RPMI8226 (cell line): ENCODE measurements at places on chromosomes 7 and 10.

GRCh38 chr10:5033061-5033778 is 29.6 kb upstream of the AKR1C2 start:
- no peak for DNase-seq

DNA sequence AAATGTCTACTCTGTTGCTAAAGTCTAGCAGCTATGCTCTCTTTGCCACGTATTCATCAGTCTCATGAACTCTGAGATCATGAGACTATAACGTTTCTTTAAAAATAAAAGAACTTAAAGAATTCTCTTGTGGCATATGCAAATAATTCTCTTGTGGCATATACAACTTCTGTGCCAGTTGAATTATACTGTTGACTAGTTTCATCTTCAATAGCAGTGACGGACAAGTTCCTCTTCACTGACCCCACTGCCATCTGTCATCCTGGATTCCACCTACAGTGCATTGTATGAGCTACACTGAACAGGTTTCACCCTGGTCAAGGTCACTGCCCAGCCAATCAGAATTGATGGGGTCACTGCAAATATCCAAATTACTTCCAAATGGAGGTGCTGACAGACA is 88.2 kb downstream of the CD36 start:
- no peak for DNase-seq

GRCh38 chr10:52965938-52966401 is 193.4 kb upstream of the MBL2 start:
- DNase-seq, result peak; percentile 87

DNA sequence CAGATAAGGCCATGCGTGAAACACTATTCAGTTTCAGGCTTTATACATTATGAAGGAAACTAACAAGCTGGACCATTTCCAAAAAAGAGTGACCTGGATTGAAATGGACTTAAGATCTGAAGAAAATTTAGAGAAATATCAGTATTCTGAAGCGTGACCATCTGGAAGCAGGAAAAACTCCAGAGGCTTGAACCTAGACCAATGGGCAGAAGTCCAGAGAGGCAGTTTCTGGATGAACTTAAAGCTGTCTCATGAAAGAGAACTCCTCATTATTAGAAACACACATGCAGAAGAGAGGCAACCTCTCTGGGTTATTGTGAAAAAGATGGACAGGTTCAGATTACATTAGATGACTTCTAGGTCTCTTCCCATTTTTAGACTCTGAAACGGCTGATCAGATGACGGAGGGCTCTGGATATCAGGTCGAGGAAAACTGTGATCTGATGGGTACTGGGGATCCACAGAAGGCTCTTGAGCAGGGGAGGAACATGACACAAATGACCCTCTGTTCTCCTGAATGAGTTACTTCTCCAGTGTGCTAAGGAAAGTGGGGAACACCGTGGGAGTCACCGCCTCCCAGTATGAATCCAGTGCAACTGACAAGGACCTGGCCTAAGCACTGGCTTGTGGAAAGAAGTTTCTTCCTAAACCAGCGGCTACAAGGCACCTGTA is 116.5 kb downstream of the SPDYE5 start:
- DNase-seq, result no peak

GRCh38 chr7:7943951-7944350 is 24.6 kb upstream of the GLCCI1 start:
- DNase-seq, result no peak

DNA sequence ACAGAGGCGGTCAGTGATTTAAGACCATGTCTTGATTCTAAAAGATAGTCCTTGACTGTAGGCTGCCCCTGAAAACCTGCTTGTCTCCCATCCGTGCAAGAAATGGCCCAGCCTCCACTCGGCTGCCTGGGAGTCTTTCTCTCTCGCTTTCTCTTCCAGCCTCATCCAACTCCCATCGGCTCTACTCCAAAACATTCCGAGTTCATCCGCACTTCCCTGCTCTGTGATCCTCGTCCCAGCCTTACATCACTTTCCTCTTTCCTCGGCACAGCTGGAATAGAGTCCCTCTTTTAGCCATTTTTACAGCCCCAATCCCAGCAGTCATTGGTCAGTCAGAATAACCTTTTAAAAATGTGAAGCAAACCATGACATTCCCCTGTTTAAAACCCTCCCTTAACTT is 135.1 kb downstream of the TAX1BP1 start:
- no peak for DNase-seq

- DNase-seq, result no peak
These were observed 168.8 kb upstream of the POT1 start for GRCh38 chr7:125098377-125098970.

DNA sequence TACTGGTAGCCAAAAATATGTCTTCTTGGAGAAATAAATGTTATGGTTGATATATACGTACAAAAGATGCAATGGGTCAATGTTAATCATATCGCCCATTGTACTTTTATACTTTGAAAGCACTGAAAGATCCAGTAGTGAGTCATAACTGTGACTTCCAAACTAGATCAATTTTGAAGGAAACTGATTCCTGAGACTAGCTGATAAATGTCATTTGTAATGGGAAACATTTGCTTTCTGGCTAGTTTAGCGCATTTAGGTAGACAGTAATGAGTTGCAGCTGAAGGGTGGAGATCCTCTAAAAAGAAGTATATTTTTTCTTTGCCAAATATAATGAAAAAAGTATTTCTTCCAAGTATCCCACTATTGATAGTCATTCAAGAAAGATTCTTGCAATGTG is 53.5 kb upstream of the ARHGAP21 start:
- no peak for DNase-seq

DNA sequence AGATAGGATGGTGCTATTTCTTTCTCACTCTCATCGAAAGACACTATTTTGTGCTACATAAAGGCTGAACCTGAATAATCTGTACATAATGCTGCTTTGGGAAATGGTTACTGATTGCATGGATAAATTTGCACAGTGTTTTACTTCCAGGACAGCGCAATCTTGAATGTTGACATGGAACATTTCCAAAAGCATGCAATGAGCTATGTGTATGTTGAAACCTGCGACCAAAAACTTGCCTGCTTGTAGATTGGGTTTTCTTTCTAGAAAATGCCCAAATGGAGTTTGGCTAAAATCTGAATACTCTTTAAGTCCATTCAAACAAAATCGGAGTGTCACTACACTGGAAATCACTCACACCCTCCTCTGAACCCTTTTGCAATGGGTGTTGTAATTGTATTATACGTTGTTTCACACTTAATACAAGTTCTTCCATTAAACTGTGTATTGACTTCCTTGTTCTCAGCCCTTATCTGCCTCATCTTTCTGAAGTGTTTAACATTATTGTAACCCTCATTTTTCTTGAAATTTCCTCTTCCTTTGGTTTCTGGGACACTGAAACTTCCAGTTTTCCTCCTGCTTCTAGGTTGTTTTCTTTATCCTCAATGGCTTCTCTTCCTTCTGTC is 73.7 kb upstream of the CAPZA2 start:
- DNase-seq, result no peak

DNA sequence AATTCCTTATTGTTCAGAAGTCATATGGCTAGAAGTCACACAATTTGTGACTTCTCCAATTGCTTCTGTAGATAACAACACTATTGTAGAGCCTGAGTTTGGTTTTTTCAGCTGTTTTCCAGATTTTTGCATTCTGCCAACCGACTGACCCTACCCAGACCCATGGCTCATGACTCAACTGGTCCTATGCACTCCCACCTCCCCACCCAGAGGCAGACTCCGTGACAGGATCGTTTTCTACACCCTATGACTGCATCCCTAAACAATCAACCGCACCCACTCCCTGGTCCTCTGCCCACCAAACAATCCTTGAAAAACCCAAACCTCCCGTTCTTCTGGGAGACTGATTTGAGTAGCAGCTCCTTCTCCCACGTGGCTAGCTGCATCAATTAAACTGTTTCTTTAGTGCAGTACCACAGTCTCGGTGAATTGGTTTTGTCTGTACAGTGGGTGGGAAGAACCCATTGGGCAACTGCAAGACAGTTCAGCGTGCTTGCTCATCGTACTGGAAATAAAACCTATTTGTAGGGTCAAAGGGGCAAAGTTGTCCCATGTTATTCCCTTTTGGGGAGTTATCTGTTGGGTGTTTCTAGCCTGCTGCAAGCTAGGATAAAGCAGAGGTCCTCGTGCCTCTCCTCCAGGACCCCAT is 150.3 kb upstream of the FAM20C start:
- DNase-seq, result no peak

DNA sequence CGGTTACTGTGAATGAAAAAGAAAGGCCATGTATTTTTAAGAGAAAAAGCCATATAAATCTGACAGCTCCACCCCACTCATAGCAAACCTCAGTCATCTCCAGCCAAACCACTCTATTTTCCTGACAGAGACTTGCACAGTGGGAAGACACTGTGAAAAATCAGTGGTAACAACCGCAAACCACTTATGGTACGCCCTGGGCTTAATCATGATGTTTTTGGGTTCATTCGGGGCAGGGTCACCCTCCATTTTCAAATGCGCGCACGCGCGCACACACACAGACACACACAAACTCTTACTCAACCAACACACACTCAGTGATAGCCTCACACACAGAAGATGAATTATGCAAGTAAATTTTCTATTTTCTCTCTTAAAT is 82.1 kb upstream of the HPS1 start:
- DNase-seq, result no peak

GRCh38 chr7:78594156-78594555 is 795.6 kb downstream of the PHTF2 start:
- DNase-seq, result no peak

- DNase-seq, result no peak
These were observed 277.3 kb upstream of the SEMA3D start for GRCh38 chr7:85464042-85464651.
